ENCODE measurements at places on chromosomes 4 and X. TPM values are rescaled to one million over a fixed set of nuclear protein-coding genes. Genes with fewer than 3 reads are reported as not detected.

PPP1R3F gene
- total RNA-seq: 17.7 TPM

NUDT11 gene
- 0.84 TPM for total RNA-seq

C4orf17 gene
- total RNA-seq: not detected

PAQR3 gene
- total RNA-seq: 10.2 TPM

PLP1 gene
- total RNA-seq: not detected

PLK4 gene
- 1.1 TPM for total RNA-seq

ATP1B4 gene
- total RNA-seq: not detected

FAM120C gene
- total RNA-seq: 17.6 TPM

PRRG3 gene
- total RNA-seq: not detected

TKTL2 gene
- not detected for total RNA-seq

CWH43 gene
- not detected for total RNA-seq

AADAT gene
- total RNA-seq: not detected

ARR3 gene
- not detected for total RNA-seq

NWD2 gene
- not detected for total RNA-seq

MAGEE1 gene
- 11.0 TPM for total RNA-seq

UGT2A1 gene
- not detected for total RNA-seq

GABRG1 gene
- total RNA-seq: not detected

SMIM10 gene
- total RNA-seq: not detected

CT47B1 gene
- total RNA-seq: not detected

NPY5R gene
- not detected for total RNA-seq

CXCR3 gene
- total RNA-seq: 28.5 TPM

PNPLA4 gene
- total RNA-seq: 5.0 TPM

CYTL1 gene
- not detected for total RNA-seq

AMER1 gene
- total RNA-seq: 5.5 TPM

GPR50 gene
- total RNA-seq: not detected

GSPT2 gene
- total RNA-seq: 12.0 TPM

MID1 gene
- total RNA-seq: not detected

PAGE2 gene
- total RNA-seq: not detected
